T-helper 2 cell (primary cell): ENCODE measurements at places on chromosomes 5 and 9.

DNA sequence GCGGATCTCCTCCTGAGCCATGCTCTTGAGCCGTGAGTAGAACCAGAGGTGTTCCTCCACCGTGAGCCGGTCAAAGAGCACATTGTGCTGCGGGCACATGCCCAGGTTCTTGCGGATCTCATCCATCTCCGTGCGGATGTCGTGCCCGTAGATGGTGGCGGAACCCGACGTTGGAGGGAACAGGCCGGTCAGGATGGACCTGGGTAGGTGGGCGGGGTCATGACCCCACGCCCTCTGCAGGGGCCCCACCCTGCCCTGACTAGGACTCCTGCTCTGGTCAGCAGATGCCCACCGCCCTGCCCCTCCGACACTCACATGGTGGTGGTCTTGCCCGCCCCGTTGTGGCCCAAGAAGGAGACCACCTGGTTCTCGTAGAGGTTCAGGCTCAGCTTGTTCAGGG is 12.1 kb downstream of the ABCA2 start:
- no peak for DNase-seq

- peak; percentile 50 for DNase-seq
Observed at GRCh38 chr9:127970401-127971313, 10.1 kb downstream of the EEIG1 start.

DNA sequence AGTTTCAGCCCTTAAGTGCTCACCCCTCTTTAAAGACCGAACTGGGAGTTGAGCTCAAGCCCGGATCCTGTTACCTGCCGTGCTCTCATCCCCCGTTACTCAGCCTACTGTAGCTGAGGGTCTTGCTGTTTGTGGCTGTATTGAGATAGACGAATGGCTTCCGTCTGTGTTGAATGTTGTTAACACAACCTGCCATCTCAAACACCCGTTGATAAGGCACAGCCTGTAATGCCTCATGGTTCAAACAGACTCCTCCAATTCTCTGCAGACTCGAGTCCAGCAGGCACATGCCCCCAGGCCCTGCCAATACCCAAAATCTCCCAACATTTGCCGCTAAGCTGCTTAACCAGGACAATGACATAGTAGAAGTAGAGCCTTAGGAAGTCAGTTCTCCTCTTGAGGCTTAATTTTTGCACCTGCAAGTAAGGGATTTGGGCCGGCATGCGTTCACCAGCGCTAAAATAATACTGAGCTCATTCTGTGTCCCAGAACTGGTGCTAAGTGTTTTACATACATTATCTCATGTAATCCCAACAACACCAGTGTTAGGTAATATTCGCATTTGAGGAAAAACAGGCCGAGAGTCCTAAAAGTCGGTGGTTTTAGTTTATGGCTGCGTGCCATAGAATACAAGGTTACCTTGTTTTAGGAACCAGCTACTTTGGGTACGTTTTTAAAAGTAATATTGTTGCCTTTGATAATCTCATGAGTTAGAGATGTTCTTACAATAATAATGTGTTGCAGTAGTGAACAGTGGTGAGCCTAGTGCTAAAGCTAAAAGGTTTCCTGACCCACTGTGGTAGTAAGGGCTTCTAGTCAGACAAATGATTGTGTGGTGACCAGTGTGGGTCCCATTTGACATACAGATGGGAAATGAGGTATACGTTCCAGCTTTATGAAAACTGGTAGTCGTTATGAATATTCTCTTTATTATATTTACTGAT is 1.5 kb upstream of the RFX3 start:
- DNase-seq, result no peak

DNA sequence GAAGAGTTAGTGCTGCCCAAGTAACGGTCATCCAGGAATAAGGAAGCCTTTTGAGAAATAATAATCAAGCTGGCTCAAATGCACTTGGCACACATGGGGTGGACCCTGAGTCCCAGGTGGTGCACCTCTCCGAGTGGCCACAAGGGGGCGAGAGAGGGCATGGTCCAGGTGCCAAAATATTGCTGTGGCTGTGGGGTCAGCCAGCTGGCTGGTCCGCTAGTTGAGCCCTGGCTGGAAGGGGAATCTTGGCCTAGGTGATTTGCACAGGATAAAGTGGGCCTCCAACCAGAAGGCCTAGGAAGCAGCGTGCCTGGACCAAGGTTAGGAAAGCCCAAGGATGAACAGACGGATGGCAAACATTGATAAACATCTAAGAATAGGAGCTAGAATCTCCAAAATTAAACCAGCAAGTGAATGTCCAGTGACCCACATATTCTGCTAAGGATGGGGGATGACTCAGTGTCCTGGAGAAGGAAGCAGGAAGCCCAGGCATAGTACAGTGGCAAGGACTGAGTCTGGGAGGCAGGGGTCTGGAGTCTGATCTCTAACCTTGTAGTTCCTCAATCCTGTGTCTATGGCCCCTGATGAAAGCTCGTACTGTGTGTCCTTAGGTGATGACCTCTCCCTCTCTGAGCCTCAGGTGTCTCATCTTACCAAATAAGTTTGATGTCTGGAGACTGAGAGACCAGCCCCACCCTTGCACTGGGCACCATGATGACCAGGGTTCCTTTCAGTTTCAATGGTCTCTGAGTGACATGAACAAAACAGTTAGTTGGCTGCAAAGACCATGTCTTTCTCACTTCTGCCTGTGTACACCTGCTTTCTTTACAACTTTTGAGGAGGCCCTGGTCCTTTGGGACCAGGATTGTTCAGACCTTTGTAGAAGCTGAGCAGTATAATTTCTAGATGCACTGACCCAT is 19.2 kb upstream of the SHB start:
- DNase-seq, result peak; percentile 50

GRCh38 chr5:84564321-84565075 is 179.8 kb upstream of the EDIL3 start:
- no peak for DNase-seq

DNA sequence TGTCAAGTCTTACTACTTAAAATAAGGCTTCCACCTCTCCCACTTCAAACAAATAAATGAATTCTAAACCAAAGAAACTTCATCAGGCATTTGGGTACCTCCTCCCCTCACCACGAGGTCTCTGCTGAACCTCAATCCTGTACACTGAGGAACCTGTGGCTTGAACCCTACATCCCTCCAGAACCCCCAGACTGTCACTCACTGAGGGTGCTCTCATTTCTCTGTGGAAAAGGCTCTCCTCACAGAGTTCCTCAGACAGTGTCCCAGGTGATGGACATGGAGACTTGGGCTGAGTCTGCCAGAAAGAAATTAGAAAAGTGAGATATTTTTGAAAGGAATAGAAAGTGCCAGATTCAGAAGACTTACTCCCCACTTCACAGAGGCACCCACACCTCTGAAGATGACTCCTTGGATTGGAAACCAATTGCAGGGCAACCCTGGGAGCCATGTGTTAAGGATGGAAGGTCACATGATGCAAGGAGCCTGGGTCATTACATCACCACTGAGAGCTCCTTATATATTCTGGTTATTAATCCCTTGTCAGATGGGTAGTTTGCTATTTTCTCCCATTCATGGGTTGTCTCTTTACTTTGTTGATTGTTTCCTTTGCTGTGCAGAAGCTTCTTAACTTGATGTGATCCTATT is 19.8 kb downstream of the MLANA start:
- no peak for DNase-seq

- DNase-seq, result no peak
Observed at GRCh38 chr5:1001406-1002270, 7.0 kb upstream of the NKD2 start.
